ENCODE measurements at places on chromosomes 12 and 14. TPM values are rescaled to one million over a fixed set of nuclear protein-coding genes. Genes with fewer than 3 reads are reported as not detected.

CISTR gene
- not detected for total RNA-seq

STXBP6 gene
- 21.4 TPM for total RNA-seq

CLEC4E gene
- 0.09 TPM for total RNA-seq

COCH gene
- 6.3 TPM for total RNA-seq

KCNMB4 gene
- 8.2 TPM for total RNA-seq

SYT1 gene
- 2.5 TPM for total RNA-seq

NUP107 gene
- 50.2 TPM for total RNA-seq

TAS2R8 gene
- total RNA-seq = 0.04 TPM

DEGS2 gene
- total RNA-seq = 0.35 TPM

USP44 gene
- total RNA-seq = 3.4 TPM

KRT79 gene
- total RNA-seq = not detected

SPATS2 gene
- 18.8 TPM for total RNA-seq

NR1H4 gene
- total RNA-seq = 0.04 TPM

ACSS3 gene
- total RNA-seq = 12.7 TPM

ACRBP gene
- total RNA-seq = 1.4 TPM

APOLD1 gene
- total RNA-seq = 8.8 TPM

ZDHHC22 gene
- 0.09 TPM for total RNA-seq

DLK1 gene
- total RNA-seq = 377 TPM

CLEC4C gene
- not detected for total RNA-seq

PLEKHD1 gene
- 0.53 TPM for total RNA-seq

SPX gene
- 12.9 TPM for total RNA-seq

MYF5 gene
- 31.1 TPM for total RNA-seq

ACIN1 gene
- 72.5 TPM for total RNA-seq
